ENCODE measurements at places on chromosomes 16 and 17.

GRCh38 chr16:50842589-50842988, 100.7 kb downstream of the CYLD start:
- no peak for DNase-seq

- DNase-seq: no peak
Observed at GRCh38 chr16:20903116-20903898, 2.7 kb downstream of the LYRM1 start.

GRCh38 chr16:23869052-23869451, 33.3 kb downstream of the PRKCB start:
- peak; percentile 18 for DNase-seq

- no peak for DNase-seq
Observed at GRCh38 chr16:72946474-72947194, 101.3 kb downstream of the ZFHX3 start.

DNA sequence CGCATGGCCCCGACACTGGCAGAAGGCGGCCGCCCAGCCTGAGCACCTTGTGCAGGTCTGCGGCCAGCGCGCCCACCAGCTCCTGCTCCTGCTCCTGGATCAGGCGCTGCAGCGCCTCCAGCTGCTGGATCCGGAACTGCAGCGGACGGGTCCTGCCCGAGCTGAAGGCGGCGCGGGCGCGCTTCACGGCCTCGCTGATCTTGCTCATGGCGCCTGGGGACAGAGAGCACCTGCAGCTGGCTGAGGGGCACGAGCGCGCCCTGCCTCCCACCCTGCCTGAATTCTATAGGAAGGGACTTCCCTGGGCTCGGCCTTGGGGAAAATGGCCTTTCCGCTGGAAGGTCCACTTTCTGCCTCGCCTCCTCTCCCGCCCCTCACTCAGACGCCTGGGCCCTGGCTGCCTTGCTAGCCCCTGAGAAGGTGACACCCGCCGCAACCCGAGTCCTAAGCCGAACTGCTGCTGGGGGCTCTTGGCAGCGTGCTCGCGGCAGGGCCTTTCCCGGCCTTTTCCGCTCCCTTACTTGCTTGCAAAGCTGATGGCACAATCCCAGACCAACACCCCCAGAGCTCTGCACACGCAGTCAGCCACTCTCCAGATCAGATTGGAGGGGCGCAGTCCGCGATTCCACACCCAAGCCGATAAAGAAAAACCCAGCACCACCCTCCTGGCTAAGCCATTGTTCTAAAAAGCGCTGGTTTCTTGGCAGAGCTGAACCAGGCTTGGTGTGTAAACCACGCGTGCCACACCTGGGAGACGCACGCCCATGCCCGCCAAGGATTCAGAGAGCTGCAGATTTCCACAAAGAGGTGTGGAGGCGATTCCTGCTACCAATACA, 3.0 kb downstream of the ALDH3A1 start:
- DNase-seq: peak; percentile 60

- no peak for DNase-seq
Observed at GRCh38 chr17:47763913-47764582, 31.0 kb downstream of the TBX21 start.

GRCh38 chr16:7167626-7168025, 165.0 kb upstream of the RBFOX1 start:
- no peak for DNase-seq

DNA sequence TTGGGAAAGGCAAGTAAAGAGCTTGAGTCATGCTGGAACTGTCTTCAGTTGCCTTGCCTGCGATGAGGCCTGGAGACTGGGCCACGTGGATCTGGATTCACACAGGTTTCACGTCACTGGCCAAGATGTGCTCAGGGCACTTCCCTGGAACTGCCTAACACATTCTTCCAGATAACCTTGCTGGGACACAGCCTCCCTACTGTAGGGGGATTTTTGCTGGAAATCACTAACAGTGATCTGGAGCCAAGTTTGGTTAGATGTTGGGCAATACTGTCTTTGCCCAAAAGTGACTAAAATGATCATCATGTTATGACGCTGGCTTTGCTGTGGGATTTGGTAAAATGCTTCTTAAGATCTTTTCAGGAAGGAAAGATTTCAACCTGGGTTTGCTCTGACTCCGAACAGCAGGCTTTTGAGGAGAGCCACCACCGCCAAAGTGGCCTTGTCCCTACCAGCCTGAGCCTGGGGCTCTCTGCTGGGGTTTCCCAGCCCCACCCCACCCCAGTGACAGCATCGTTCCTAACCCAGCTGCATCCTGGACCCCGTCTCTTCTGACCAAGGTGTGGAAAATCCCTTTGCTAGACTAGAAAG, 14.7 kb downstream of the C1QTNF1 start:
- no peak for DNase-seq

DNA sequence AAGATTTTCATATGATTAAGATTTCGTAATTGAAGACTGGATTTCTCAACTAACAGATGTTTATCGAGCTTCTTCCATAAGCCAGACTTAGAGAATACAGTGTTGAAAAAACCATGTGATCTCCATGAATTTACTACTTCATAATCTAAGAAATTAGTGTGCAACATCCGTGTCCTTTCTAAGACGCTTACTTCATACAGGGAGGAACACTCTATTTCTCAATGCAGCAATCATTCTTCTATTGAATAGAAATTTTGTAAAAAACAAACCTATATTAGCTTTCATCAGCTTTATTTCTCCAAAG, 946.3 kb downstream of the KCNJ2 start:
- DNase-seq: no peak

DNA sequence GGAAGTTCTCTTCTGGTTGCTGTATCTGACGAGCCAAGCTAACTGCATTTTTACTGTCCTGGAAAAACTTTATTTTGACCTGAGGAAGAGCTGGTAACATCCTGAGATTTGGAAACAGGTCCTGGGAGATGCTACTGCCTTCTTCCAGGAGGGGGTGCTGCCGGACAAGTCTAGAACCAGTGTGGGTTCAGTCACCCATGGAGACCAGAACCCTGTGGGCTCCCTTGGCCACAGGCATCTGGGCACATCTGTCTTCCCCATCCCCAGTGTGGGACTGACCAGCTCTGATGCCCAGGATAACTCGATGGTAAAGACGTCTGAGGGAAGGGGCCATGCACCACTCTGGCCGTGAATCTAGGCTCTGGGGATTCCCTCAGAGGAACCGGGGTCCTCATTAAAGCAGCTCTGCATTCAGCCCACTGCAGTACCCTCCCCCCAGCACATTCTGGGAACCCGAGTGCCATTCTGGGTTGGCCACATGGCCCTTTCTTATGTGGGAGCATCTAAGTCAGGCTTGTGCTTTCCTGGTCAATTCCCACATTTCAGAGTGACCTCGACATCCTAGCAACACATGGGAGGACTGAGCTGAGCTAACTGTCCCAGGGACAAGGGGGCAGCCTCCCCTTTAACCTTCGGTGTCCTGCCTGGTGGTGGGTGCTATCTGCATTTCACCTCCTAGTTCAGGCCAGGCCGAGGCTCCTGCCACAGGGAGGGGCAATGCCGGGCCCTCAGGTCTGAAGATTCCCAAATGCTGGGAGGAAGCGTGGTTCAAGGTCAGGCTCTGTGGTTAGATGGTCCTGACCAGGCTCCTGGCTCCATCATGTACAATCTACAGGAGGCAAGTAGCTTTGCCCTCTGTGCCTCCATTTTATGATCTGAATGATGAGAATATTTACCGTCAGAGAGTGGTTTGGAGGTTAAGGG, 6.4 kb downstream of the C16orf86 start:
- DNase-seq: no peak

DNA sequence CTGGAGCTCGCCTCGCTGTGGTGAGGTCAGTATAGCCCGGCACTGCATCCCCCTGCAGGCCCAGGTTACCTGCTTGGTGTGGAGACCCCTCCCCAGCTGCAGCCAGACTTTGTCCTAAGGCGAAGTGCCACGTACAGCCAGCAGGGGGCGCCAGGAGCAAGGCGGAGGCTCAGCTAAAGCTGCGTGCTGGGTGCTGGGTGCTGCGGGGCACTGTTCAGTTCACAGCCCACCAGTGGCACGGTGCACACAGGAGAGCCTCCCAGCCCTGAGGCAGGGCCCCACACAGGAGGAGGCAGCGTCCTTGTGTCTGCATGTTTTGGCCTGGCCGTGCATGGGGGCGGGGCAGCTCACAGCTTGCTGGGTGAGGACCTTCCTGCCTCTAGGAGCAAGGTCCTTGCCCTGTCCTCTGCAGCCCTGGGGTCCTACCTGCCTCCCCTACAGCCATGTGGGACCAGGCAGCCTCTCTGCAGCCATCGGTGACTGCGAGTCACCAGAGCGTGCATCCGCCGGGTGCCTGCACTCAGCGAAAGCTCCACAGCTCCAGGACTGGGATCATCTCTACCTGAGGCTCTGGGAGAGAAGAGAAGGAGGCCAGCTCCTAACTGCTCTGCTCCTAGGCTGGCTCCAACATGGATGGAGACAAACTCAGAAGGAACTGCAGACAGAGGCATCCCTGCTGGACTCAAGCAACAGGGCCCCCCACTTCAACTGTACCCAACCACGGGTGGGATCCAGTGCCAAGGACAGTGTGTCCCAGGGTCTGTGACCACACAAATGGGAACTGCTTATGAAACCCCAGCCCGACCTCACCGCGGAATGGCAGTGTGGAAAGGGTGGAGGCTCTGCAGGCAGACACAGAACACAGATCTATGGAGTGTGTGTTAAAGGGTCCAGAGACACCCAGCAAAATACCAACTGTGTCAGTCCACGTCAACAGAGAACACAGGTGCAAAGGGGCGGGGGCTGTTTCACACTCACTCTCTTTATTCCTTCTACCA, 19.0 kb downstream of the SLC7A5 start:
- peak; percentile 35 for DNase-seq

DNA sequence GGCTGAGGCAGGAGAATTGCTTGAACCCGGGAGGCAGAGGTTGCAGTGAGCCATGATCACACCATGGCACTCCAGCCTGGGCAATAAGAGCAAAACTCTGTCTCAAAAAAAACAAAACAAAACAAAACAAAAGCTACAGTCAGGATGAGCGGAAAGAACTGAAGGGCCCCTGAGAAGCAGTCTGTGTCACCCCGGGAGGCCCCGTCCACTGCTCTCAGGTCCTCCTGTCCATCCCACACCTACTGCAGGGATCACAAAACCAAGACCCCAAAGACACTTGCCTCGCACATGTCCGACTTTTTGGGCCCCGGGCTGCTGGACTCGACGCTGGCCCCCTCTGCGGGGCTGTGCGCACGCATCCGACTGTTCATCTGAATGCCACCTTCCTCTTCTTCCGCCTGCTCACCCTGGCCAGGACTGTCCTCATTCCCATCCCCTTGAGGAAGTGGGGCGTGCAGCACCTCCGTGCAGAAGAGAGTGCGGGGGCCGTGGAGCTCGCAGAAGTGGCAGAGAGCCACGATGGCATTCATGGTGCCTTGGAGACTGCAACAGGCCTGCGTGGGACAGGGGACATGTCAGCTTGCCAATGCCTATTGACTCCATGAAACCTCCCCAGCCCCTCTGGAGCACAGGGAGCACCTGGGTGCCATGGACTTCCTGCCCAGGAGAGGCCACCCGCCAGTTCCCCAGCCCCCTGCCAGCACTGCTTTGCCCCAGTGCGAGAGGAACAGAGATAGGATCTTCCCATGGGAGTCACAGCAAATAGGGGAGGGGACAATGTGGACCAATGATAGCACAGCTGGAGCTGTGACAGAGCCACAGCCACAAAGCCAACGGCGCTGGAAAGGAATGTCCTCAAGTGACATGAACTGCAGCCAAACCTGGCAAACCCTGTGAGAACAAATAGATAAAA, 9.1 kb downstream of the FLCN start:
- DNase-seq: no peak

- no peak for DNase-seq
Observed at GRCh38 chr16:79943736-79944135, 343.2 kb upstream of the MAF start.

GRCh38 chr16:81843243-81843582, 64.1 kb downstream of the PLCG2 start:
- DNase-seq: no peak

Data from stimulated activated CD8-positive, alpha-beta memory T cell treated with anti-CD3 and anti-CD28 coated beads, Interleukin-4, amount 100 ng/mL, for 4 hours (primary cell).